ENCODE measurements at places on chromosomes 6 and 20.

- peak; percentile 43 for DNase-seq
Measured at GRCh38 chr6:14863902-14864850, 381.7 kb upstream of the JARID2 start.

GRCh38 chr6:148491638-148492251 is 149.1 kb downstream of the SASH1 start:
- DNase-seq: no peak

DNA sequence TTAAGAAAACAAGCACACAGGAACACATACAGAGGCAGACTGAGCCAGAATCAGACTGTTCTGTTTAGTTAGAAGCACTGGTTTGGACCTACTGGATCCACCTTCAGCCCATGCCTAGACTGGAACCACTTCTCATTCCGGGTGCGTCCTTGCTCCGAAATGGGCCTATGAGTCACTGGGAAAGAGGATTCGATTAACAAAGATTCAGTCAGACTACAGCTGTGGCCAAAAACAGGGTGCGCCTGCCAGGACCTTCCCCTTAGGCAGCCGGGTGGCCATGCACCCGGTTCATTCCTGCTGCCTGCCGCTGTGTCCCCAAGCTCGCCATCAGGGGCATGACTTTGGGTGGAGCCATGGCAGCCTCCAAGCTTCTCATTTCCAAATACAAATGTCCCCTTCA is 14.5 kb upstream of the KCNK5 start:
- no peak for DNase-seq

GRCh38 chr6:42846505-42846904 is 32.9 kb upstream of the RPL7L1 start:
- DNase-seq: no peak

DNA sequence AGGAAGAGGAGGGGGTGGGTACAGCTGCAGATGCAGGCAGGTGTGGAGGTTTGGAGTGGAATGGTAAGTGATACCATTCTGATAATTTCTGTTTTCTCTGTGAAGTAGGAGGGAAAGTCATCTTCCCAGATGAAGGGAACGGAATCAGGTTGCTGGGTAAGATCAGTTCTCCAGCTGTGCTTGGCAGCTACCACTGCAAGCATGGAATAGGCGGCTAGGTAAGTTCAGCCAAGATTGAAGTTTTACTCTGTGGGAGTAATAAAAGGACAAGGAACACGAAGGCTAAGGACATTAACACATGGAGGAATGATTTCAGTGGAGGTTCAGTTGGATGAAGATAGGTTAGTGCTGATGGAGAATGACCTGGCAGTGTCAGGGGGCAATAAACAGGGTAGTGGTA is 128.3 kb downstream of the CARMIL1 start:
- no peak for DNase-seq

DNA sequence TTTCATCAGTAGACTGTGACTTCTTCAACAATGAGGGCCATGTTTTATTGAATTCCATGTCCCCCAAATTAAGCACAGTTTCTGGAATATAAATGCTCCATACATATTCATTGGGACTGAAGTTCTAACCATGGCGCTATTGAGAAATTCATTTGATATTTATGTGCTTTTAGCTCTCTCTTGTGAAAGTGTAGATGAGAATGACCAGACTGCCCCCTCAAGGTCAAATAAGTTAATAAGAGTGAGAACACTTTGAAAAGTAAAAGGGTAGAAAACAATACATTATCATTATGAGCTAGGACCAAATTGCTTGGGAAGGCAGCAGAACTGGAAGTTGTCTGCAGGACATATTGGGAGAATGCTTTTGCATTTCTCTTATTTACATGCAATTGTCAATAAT is 597.9 kb downstream of the EPM2A start:
- peak; percentile 38 for DNase-seq

Data from kidney tubule cell (primary cell).